ENCODE measurements at places on chromosomes 7 and 10.

DNA sequence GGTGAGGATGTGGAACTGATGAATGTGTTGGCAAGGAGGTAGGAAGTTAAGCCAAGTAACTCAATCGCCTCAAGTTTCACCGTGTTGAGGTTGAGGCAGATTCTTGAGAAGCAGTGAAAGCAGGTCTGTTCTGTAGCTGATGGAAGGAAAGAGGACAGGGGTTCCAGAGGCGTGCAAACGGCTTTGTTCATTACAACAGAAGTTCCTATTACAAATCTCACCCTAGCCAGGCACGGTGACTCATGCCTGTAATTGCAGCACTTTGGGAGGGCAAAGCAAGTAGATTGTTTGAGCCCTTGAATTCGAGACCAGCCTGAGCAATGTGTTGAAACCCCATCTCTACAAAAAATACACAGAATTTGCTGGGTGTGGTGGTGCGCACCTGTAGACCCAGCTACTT is 36.9 kb upstream of the PTF1A start:
- no peak for DNase-seq

- DNase-seq = no peak
These were observed 5.4 kb downstream of the TRDMT1 start for GRCh38 chr10:17196045-17196444.

DNA sequence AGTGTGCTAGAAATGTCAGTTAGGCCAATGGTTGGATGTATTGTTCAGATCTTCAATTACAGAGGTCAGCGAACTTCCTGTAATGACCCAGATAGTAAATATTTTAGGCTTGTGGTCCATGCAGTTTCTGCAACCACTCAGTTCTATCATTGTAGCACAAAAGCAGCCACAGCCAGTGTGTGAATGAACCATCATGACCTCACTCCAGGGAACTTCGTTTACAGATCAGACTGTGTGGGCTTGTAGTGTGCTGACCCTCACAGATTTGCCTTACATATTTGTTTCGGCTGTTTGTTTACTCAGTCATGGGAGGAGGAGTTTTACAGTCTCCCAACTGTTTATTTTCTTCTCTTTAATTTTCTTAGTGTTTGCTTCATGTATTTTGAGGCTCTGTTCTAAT is 55.4 kb downstream of the LANCL2 start:
- DNase-seq = no peak

DNA sequence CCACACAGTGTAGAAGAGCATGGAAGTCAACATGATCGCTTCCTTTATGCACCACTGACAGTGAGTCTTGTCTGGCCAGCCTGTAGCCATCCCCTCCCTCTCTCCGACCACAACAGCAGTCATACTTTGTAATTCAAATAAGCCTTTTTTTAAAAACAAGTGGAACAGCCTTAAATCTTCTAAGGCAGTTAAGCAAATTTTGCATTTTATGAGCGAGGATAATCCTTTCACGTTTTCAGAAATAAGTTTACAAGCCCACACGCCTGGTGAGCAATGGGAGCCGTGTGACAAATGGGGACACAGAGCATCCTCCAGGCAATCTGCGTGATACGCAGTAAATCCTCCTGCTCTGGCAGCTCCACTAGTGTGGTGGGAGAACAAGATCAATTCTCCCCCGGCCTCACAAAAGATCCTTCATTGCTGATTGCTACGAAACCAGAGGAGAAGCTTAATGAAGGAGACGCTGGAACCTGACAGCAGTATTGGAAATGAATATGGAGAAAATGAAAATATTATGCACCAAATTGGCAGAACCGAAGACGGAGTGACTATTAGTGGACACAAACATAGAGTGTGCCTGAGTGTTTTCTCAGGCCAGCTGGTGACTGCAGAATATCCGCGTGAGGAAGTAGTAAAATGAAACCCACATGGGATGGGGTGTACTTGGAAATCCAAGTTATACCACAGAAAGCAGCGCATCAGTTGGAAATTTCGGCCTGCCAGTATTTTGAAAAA is 104.2 kb upstream of the CDCA7L start:
- no peak for DNase-seq

DNA sequence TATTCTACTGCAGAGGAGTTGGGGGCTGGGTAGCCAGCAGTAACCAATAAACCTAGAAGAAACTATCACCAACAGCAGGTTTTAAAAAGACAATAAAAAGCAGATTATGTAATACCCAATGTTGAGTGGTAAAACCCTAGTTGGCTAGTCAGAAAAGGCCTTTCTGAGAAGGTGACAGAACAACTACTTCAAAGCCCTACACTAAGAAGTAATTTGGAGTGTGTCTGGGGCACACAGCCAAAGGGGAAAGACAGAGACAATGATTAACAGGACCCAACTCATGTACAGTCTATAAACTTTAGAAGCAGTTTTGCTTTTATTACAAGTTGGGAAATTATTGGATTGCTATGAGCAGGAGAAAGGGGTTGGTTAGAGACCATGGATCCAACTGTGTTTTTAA is 77.2 kb upstream of the TMEM106B start:
- DNase-seq = no peak

- no peak for DNase-seq
These were observed 36.6 kb downstream of the PLPP4 start for GRCh38 chr10:120493411-120494312.

DNA sequence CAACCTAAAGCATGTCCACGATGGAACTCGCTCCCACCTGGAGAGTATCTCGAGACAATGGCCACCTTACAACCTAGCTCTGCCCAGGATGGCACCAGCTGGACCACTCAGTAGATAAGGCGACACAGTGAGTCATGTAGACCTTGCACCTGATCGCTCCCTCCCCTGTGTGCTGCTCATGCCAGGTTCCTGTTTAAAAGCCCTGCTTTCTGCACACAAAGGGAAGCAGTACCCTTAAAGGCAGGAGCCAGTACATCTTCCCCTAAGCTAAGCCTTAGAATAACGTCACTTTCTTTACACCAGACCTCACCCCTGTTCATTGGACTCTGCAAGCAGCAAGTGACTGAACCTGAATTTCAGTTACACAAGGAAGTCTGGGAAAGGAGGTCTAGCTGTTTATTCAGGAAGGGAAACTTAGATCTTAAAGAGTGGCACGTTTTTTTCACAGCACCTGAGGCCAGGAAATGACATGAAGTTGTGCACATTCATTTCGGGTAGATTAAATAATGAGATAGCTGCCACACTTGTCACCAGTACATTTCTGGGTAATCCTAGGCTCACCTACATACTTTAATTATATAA is 117.9 kb downstream of the MTPAP start:
- no peak for DNase-seq

DNA sequence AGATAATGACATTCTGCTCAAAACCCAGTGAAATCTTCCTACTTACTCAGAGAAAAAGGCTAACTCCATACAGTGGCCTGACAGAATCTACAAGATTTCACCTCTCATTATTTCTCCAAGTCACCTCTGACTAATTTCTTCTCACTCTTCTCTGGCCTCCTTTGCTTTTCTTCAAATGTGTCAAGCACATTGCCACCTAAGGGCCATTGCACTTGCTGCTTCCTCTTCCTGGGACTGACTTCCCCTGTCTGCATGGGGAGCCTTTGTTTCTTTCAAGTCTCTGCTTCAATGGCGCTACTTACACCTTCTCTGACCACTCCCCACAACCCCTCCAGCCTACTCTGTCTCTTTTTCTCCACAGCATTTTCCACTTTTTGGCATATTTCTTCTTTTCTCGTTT is 36.0 kb downstream of the PRTFDC1 start:
- DNase-seq = no peak

DNA sequence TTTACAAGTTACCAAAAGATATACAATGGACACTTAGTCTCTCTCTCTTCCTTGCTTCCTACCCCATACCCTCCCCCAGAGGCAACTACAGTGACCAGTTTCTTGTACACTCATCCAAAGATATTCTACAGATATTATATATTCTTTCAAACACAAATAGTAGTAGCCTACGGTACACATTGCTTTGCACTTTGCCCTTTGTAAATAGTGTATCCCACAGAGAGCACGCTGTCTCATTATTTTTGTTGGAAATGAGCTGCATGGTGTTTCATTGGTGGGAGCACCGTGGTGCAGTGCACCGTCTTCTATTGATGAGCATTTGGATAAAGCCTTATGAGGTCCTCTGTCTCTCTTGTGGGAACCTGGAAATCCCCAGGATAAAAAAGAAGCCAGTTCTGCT is 24.2 kb downstream of the STRA8 start:
- no peak for DNase-seq

GRCh38 chr10:103812004-103812403 is 43.4 kb downstream of the SH3PXD2A start:
- no peak for DNase-seq

- DNase-seq = no peak
These were observed 3.2 kb downstream of the FIS1 start for GRCh38 chr7:101241443-101242349.

DNA sequence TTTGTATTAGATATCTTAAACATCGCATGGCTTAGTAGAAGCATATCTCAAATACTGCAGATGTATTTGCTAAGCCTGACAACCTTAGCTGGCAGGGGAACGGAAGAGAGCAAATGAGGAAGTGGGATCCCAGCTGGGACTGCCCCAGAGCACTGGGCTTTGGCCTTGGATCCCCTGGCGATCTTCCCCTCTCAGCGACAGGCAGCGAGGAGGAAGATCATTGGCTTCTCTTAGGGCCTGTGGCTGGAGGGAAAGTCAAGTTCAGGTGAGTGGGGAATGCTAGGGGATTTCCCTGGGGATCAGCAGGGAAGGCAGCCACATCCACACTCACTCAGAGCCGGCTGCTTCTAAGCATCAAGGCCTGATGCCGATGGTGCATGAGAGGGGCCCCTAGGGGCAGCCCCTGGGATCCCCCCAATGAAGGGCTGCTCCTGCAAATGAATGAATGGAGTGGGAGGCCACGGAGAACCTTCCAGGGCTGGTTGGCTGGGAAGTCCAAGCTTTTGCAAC is 42.0 kb downstream of the LYZL2 start:
- DNase-seq = no peak

GRCh38 chr10:79266543-79267312 is 80.5 kb upstream of the PPIF start:
- no peak for DNase-seq

DNA sequence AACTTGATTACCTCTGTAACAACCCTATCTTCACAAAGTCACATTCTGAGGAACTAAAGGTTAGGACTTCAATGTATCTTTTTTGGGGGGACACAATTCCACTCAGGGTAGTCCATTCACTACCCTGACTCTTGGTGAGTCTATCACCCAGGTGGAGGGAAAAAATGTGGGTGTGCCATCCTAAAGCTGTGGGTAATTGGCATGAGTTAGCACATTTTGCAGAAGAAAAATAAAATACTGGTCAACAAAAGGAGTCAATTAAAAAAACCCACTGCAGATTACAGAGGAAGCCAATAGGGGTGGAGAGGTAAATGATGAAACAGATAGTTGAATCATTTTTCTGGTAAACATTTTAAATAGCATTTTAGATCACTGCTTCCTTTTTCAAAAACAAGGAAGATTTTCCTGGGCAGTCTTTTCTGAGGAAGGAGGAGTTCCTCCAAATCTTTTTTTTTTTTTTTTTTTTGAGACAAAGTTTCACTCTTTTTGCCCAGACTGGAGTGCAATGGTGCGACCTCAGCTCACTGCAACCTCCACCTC is 5.1 kb upstream of the BLVRA start:
- DNase-seq = no peak

GRCh38 chr10:8049865-8050555 is 4.5 kb upstream of the GATA3 start:
- DNase-seq = no peak

- DNase-seq = no peak
These were observed 41.8 kb downstream of the CHST3 start for GRCh38 chr10:72006026-72006425.

- no peak for DNase-seq
These were observed 2.2 kb downstream of the CFAP46 start for GRCh38 chr10:132939957-132940790.

DNA sequence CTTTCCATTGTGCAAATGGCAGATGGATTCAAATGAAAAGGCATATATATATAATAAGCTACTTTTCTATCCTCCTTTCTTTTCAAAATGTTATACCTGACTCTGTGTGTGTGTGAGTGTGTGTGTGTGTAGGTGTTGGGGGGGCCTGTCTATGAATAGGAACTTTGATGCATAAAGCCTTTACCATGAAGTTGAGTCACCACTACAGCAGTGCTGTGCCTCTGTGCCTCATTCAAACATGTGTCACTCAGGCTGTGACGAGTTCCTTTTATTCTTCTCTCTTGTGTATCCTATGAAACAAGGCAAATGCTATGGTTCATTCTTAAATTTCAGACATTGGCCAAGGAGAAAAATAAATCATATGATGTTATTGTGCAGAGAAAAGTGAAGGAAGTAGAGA is 52.7 kb upstream of the DKK1 start:
- no peak for DNase-seq

- no peak for DNase-seq
These were observed 18.9 kb downstream of the APBB1IP start for GRCh38 chr10:26457088-26457487.

DNA sequence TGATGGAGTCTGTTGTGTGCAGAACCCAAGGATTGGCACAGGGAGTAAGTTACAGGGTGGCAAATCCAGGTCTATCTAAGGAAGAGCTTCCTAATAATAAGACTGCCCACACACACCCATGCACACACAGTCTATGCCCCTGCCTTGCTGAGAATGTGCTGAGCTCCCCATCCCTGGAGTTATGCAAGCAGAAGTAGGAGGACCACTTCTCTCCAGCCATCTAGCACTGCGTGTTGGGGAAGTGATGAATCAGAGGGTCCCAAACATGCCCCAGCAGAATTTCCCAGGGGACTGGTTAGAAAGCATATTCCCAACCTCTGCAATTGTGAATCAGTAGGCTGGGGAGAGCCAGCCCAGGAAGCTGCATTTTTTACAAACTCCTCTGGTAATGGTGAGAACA is 117.2 kb downstream of the CDH23 start:
- no peak for DNase-seq

GRCh38 chr10:1058017-1058416 is 1.8 kb downstream of the WDR37 start:
- DNase-seq = no peak

DNA sequence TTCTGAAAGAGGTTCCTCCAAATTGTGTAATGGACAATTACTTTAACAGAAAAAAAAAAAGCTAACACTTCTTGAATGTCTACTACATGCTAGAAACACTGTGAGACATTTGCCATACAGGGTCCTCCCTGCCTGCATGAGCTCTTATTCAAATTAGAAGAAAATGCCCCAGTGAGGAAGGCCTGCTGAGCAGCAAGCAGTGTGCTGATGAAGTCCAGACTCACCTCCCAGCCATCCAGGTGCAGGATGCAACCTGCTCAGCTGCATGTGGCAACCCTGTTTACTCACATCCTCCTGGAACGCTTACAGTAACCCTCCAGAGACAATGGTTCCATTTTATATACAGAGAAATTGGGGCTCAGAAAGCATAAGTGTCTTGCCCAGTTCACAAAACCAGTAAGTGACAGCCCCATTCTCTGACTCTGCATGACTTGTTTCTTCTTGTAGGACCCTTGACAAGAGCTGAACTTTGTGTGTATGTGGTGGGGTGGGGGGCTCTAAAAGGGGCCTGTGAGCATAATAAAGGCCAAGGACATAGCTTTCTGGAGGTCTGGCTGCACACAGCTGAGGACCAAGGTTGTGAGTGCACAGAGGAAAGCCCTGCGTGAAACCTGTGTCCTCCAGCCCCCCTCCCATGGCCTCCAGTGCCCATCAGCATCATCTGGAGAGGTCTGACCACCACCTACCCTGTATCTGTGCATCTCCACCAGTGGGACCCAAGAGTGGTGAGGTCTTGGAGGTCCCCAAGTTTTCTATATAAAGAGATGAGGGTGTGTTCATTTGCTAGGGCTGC is 387.8 kb downstream of the GRID1 start:
- no peak for DNase-seq
